ENCODE measurements at places on chromosomes 5 and 9.

- no peak for ATAC-seq
Observed at GRCh38 chr9:83535736-83536135, 2.5 kb downstream of the FRMD3 start.

DNA sequence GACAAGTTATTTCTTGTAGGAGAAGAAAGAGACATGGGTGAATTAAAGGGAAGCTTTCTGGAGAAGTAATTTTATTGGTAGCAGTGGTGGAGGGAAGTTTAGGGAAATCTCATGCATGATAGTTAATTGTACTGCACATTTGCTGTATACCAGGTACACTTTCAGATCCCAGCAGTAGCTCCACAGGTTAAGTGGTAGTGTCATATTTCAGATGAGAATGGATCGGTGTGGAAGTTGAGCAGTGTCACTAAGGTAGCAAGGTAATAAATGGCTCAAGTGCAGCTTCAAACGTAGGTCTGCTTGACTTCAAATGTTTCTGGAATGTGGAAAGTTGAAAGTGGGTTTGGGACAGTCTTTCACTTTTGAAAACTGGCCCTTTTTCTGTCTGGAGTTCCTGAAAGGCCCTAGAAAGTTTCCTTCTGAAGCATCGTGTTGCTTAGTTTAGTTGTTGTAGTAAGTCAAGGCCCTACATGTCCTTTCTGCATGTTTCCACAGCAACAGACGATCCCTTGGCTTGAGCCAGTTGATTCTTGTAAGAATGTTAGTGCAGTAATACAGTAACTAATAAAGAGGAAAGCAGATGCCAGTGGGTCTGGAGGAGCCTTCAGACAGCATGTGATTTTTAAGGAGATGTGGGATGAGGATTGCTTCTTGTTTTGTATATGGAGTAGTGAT is 3.7 kb downstream of the CLTA start:
- ATAC-seq = no peak

DNA sequence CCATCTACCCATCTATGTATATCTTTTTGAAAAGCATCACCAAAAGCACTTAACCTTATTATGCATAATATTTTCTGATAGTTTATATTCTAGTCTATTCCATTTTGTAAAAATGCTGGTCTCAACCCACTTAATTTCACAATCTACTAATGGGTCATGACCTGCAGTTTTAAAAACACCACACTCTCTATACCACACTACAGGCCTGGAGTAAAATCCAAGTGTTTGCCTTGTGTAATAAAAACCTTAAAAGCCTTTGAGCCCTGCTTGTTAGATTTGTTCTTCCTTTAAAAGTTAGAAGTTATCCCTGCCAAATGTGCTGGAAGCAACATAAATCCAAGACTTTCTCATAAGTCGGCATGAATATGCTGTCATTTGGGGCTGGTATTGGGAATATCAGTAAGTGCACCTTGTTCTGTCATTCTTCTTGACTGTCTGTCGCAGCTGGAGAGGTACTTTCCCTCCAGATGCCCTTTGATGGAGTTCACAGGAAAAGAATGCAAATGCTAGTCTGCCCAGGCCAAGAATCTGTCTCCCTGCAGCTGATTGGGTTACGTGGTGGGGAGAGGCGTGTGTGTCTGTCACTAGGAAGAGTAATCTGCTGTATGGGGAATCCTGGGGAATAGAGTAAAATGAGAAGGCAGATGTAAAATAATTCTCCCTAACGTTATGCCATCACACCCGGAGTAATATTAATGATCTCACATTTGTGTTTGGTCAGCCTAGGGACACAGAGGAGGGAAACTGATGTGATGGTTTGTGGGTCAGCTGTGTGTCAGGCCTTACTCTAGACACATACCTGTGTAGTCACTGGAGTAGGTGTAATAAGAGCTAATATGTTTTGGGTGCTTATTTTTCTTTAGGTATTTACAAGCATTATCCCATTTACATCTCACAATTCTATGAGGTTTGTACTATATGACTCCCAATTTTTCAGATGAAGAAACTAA is 79.4 kb downstream of the ZNF366 start:
- ATAC-seq = peak; percentile 99

GRCh38 chr5:58999804-59000203 is 416.9 kb downstream of the RAB3C start:
- ATAC-seq = no peak

- no peak for ATAC-seq
Observed at GRCh38 chr5:39452846-39453245, 28.1 kb upstream of the DAB2 start.

DNA sequence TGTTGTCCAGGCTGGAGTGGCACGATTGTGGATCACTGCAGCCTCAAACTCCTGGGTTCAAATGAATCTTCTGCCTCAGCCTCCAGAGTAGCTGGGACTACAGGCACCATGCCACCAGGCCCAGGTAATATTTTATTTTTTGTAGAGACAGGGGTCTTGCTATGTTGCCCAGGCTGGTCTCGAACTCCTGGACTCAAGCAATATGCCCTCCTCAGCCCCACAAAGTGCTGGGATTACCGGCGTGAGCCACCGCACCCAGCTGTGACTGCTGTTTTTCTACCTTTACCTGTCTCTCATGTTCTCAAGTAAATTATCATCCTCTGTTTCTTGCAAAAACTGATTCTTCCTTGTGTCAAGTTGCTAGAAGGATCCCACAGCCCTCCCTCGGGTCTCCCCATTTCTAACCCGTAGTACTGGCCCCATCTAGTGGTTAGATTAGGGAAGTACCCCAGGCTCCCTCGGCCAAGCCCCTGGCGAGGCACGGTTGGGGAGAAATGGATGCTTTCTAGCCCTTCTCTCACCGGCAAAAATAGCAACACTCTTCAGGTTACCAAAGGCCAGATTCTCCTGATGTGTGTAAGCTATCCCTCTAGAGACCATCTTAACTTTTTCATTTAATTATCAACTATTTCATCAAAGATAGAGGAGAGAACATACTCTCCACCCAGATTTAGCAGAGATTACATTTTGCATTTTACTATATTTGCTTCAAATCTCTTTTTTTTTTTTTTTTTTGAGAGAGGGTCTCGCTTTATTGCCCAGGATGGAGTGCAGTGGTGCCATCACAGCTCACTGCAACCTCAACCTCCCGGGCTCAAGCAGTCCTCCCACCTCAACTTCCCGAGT is 19.2 kb upstream of the TOR1B start:
- peak; percentile 98 for ATAC-seq

- ATAC-seq = no peak
Observed at GRCh38 chr9:99947395-99947794, 40.9 kb downstream of the STX17 start.

- ATAC-seq = peak; percentile 78
Observed at GRCh38 chr9:121634329-121635261, 16.8 kb upstream of the DAB2IP start.

- ATAC-seq = peak; percentile 86
Observed at GRCh38 chr5:109688970-109689739, 572 bp upstream of the MAN2A1 start.

DNA sequence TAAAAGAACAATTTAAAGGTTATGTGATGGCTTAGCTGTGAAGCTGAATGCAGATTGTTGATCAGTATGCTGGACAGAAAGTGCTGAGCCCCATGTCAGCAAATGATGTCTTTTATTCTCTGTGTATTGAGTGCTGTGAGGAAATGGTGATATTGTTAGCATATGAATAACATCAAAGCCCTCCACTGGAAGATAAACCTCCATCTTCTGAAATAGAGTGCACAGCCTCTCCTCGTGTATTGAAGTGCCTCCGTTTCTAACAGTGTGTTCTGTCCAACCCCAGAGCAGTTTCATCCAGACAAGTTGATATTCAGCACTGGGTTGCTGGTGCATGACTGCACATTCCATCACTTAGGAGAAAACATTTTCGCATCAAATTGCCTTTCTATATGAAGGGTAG is 242.9 kb downstream of the CSNK1G3 start:
- ATAC-seq = peak; percentile 76

- no peak for ATAC-seq
Observed at GRCh38 chr9:33885948-33886347, 69.0 kb downstream of the UBE2R2 start.

DNA sequence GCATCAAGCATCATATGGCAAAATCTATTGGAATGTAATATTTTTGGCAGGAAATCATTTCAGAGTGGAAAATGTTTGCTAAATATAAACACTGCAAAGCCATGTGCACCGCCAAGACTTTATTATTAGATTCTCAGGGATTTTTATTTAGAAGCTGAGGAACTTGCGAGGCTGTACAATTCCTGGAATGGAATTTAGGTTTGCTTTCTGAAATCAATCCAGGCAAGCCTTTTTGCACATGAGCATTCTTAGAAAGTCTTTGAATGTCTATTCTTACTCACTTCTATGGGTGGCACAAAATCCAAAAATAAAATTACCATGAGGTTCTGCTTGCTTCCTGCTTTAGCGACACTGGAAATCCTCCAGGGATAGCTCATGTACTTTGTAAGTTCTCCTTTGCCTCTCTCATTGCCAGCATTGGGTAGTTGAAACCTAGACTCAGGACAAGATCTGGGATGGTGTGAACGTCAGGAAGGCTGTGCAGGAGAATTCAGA is 71.5 kb upstream of the PALM2AKAP2 start:
- ATAC-seq = peak; percentile 64
